ENCODE measurements at places on chromosomes 7 and 10. TPM values are rescaled to one million over a fixed set of nuclear protein-coding genes. Genes with fewer than 3 reads are reported as not detected.

Gene ZNF273
- total RNA-seq = 10.9 TPM

DNA sequence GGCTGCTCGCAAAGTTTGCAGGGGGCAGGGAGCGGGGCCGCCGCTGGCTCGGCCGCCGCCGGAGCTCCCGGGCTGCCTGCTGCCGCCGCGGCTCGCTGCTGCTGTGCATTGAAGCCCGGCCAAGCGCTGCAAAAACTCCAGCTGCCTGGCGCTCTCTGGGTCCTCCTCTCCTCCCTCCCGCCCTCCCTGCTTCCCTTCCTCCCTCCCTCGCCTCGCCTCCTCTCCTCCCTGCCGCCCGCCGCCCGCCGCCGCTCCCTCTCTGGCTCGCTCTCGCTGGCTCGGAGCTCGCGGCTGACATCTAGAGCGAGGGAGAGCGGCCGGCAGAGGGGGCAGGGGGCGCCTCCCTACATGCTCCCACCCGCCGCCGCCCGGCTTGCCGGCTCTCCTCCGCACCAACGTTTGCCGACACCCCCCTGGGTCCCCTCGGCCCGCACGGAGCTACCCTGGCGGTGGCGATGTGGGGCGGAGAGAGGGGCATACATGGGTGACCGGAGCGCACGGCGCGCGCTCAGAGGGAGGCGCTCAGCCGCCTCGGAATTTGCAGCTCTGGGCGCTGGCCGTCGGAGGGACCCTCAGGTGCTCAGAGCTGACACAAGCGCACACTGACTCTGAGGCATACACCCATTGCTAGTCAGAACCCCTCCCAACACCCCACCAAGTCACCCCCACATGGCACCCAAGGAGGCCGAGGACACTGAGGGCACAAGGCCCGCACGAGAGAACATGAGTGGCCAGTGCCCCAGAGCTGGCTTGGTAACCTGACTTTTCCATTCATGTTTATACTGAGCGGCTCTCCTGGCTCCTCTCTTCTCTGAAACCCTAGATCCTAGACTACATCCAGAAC is 1.2 kb upstream of the PLXNA4 start:
- DNase-seq = peak; percentile 61

DNA sequence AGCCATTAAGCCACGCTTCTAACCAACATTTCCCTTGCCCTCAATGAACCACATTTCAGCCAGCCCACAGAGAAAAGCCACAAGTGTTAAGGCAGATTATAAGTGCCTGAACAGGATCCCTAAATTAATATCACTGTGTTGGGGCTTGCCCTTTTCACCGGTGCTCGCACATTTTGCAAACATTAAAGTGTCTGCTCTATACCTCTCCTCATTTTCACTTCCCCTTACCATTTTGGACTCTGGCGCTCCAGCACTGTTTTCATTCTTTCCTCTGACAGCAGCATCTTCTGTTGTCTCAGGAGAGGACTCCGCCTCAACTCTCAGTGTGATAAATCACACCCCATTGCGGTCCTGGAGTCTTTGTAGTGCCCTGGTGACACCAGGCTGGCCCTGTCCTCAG is 274.2 kb downstream of the BAMBI start:
- no peak for DNase-seq

DNA sequence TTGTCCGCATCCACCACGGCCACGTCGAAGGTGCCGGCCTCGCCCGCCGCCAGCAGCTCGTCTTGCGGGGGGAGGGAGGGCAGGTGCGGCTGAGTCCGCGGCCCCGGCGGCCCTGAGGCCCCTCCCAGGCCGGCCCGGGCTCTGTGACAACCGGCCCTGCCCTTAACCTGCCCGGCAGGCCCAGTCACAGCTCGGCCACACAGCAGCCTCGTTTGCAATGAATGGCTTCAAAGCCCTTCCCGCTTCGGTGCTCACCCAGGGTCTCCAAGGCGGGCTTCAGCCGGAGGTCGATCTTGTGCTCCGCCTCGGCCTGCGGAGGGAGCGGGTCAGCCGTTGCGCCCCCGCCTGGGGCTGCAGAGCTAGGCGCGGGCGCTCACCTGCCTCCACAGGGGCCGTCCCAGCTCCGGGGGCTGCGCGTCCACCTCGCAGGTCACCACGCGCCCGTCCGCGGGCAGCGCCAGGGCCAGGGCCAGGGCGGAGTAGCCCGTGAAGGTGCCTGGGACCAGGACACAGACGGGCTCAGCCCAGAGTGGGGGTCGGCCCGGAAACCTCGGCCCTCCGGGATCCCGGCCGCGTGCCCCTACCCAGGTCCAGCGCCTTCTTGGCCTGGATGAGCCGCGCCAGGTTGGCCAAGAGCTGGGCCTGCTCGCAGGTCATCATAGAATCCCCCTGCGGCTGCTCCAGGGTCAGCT is 928 bp downstream of the COMTD1 start:
- DNase-seq = peak; percentile 32

- DNase-seq = no peak
Observed at GRCh38 chr10:103123282-103124024, 69.6 kb downstream of the NT5C2 start.

GRCh38 chr7:156046031-156046560 is 233.8 kb upstream of the SHH start:
- no peak for DNase-seq

DNA sequence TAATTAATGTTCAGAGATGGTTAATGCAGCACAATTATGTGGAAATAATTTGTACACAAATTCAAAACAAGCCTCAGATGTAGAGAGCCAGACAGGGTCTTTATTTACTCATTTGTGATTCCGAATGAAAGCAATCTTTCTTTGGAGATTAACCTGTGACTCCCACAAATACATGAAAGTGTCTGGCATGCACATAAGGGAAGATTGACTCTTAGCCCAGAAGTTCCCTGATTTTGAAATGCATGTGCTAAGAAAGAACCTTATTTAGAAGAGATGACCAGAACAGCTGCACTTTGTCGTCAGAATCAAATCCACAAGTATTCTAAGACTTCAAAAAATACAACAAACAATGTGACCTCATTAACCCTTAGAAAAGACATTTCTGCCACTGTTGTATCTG is 45.1 kb downstream of the RNLS start:
- DNase-seq = no peak

Gene DOCK1
- 120 TPM for total RNA-seq

Gene HIPK2
- total RNA-seq = 11.6 TPM

- DNase-seq = no peak
Observed at GRCh38 chr10:127357265-127357664, 160.9 kb upstream of the INSYN2A start.

DNA sequence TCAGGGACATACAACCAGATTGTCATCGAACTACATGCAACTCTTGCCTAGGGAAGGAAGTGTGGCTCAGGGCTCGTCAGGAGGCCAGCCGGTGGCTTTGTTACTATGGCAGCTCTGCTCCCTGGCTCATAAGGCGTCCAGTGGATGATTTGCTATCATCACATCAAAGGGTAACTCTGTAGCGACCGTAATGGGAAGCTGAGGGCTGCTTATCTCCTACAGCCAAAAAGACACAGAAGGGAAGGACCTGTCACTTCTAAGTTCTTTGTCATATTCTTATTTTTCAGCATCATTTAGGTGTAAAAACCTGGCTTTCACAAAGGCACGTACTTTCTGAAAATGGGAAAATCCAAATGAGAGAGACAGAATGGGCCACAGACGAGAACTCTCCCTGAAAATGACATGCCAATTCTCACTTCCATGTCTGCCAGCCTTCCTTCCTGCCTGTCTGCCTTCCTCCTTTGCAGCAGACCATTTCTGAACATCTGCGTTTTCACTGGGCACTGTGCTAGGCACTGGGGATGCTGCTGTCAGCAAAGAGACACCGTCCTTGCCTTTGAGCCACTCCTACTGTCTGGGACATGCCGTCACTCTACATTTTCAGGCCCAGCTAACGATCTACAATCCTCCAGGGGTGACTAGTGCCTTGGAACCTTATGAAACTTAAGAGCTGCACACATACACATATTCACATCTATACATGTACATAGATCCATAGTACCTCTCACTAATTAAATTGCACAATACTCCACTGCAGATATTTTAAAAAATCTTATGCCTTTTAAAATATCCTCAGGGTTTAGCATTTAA is 26.9 kb downstream of the ENKUR start:
- DNase-seq = peak; percentile 14

DNA sequence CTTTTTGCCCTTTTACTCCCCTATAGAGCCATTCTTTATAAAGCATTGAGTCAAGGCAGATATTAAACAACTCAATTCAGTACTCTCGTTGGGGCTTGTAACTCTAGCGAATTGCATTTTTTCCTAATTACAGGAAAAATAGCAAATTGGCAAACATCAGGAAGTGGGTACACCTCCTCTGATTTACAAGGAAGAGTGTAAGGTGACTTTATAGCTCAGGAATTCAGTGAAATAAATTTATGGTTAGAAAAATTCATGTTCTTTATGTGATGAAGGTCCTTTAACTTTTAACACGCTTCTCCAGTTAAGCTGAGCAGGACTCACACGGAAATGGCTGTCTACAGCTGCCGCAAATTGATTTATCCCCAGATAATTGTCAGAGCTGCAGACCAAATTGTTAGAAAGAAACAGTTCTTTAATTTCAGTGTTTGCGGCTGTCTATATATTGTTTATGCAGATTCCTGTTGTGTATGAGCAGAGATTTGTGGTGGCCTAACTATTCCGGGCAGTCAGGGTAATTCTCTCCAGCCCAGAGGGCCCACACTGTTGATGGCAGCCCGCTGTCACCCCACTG is 151.1 kb upstream of the MKI67 start:
- DNase-seq = no peak

Gene FAM25C
- total RNA-seq = not detected

Gene TLX1
- not detected for total RNA-seq

- DNase-seq = no peak
Observed at GRCh38 chr10:99010286-99010685, 225.4 kb downstream of the HPSE2 start.

Gene EFCAB10
- not detected for total RNA-seq

Gene PAX4
- not detected for total RNA-seq

GRCh38 chr10:86071758-86072157 is 294.8 kb downstream of the GRID1 start:
- no peak for DNase-seq

- DNase-seq = no peak
Observed at GRCh38 chr7:40192036-40192435, 57.2 kb downstream of the SUGCT start.

DNA sequence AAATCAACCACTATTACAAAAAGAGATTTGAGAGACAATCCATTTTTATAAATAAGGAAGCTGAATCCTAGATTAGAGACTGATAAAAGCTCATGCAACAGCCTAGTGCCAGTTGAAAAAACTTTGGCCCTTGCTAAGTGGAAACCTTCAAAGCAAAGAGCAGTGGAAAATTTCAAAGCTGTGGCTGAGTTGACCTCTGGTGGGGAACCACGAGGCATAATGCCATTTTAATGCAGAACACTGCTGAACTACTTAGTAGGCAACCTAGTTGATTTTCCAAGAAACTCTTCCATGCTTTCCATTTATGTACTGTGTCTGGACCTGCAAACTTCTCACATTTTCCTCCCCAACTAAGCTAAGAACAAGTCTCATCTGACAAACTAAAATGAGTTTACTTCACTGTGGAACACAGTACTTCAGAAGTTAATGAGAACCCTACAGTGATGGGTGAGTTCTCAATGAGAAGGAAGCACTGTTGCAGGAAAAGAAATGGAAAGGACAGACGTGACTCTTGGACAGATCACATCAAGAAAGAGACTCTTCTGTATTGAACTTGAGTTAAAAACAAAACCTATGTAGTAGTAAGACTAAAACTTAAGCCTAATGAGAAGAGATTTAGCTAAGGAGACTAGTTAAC is 19.5 kb downstream of the FZD9 start:
- DNase-seq = no peak

DNA sequence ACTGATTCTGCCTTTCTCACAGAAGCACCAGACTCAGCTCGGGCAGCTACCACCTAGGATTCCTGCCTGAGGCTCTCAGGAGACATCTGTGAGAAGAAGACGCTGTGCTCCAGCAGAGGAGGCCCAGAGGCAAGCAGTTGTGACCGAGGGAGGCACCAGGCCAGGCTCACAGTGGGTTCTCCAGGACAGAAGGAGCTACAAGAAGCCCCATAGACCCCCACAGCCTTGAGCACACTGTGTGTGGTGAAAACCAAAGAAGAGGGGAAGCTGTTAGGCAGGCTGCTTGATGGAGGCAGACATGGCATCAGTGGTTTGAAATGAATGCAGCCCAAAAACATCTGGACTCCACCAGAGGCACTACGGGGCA is 198.8 kb downstream of the GRID1 start:
- no peak for DNase-seq

DNA sequence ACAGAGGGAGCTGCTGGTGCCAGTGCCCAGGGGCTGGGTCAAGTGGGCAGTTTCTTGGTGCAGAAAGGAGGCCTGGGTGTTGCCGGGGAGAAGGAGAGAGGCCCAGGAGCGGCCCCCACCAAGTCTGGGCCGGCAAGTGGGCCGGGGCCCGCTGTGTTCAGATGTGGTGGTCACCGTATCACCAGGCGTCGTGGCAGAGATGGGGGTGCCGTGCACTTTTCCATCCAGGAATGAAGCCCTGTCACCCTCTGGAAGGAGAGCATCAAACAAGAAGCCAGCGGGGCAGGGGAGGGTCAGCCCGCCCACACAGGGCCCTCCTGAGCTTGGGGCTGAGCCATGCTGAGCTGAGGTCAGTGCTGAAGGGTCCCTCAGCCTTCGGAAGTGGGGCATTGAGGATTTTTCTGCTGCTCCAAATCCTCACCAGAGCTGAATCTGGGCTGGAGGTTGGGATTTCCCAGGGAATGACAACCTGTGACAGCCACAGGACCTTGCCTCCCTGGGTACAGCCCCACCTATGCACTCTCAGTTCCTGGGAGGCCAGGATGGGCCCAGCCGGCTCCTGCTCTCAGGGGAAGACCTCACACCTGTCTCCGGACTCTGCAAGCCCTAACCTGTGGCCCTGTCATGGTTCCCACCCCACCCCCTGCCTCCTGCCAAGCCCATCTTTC is 27.9 kb upstream of the INPP5A start:
- DNase-seq = no peak

DNA sequence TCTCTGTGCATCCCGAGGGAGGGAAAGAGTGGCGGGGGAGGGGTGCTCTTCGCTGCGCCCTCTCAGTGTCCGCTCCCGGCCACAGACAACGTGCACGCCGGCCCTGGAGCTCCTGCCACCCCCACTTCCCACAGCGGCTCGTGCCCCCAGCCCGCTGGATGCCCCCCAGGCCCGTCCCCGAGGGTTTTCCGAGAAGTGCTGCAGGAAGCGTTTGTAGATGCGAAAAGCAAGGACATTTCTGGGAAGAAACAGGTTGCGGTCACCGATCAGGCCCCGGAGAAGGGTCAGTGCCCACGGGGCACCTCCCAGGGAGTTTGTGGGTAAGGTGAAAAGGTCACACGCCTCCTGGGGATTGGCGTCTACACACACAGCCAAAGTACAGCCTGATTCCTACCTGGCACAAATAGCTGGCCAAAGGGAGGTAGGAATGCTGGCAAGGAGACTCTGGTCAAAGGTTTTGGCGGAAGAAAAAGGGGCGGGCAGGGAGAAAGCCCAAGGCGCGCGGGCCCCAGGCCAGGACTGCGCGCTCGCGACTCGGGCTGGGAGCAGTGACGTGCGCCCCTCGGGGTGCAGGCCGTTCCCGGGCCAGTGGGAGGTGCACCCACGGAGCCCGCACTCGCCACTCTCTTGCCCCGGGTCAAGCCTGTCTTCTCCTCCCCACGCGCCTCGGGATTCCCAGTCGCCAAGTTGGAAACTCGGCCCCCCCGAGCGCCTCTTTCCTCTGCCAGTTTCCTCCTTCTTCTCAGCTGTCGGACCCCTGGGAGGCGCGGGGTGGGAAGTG is 1.5 kb upstream of the NRP1 start:
- DNase-seq = peak; percentile 52

Gene PTN
- under 0.01 TPM for total RNA-seq

GRCh38 chr10:49783645-49784044 is 21.5 kb upstream of the OGDHL start:
- no peak for DNase-seq

GRCh38 chr7:29955799-29956486 is 33.7 kb downstream of the SCRN1 start:
- DNase-seq = peak; percentile 15

- DNase-seq = no peak
Observed at GRCh38 chr10:30352377-30352776, 3.3 kb upstream of the MTPAP start.
